ENCODE measurements at places on chromosomes 5 and 9.

- no peak for DNase-seq
Measured at GRCh38 chr5:112411903-112412302, 7.2 kb downstream of the EPB41L4A start.

- no peak for DNase-seq
Measured at GRCh38 chr5:111126896-111127295, 34.7 kb downstream of the WDR36 start.

GRCh38 chr9:134619983-134620661 is 21.5 kb upstream of the COL5A1 start:
- DNase-seq, result peak; percentile 20

DNA sequence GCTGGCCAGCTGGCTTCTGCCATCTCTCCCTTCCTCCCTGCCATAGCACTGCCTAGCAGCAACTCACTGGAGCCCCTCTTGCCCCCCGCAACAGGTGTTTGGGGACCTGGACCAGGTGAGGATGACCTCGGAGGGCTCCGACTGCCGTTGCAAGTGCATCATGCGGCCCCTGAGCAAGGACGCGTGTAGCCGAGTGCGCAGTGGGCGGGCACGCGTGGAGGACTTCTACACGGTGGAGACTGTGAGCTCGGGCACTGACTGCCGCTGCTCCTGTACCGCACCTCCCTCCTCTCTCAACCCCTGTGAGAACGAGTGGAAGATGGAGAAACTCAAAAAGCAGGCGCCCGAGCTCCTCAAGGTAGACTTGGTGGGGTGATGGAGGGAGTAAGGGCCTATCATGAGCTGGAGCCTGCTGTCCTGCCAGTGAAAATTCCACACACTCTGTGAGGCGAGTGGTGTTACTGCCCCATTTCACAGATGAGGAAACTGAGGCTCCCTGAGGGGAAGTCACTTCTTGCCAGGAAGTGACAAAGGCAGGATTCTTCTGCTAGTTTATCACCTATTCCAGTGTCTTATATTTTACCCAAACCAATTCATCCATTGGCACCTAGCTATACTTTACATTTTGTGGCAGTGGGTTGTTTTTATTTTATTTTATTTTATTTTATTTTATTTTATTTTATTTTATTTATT is 10.1 kb downstream of the OLFML2A start:
- no peak for DNase-seq

GRCh38 chr5:134275822-134276221 is 49.9 kb upstream of the PPP2CA start:
- no peak for DNase-seq

- DNase-seq, result no peak
Measured at GRCh38 chr5:128920345-128921215, 44.7 kb upstream of the SLC27A6 start.

DNA sequence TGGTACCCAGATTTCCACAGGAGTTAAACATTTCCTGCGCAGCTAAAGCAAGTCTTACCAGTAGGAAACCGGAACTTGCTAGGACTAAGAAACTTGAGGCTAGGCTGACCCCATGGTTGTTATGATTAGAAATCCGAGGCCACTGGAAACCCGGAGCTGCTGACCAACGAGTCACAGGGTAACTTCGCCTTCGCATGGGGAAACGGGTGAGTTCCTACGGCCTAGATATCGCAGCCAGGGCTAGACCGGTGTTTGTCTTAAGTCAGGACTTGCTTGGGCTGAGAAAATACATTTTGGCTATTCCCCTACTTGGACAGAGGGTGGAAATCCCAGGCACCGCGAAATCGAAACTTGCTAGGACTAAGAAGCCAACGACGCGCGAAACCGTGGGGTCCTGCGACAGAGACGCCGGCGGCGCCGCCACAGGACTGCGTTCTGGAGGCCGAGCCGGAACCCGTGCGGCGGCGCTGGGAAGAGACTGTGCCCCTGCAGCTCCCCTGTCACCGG is 1.6 kb upstream of the ANXA2R start:
- no peak for DNase-seq

DNA sequence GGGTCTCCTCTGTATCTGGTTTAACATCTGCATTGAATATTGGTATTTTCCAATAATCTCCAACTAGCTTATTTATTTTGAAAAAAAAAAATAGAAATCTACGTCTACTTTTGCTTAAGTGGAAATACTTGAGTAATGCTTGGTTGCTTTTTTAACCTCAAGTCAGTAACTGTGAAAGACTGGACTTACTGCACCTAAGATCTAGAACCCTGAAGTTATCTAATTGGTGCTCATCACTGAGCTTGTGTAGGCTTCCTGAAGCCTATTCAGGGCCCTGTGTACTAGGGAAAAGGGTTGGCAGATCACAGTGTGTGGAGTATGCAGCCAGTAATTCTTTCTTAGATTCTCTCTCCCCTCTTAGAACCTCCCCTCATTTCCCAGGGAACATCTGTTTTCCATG is 16.2 kb downstream of the SLC1A1 start:
- DNase-seq, result no peak

DNA sequence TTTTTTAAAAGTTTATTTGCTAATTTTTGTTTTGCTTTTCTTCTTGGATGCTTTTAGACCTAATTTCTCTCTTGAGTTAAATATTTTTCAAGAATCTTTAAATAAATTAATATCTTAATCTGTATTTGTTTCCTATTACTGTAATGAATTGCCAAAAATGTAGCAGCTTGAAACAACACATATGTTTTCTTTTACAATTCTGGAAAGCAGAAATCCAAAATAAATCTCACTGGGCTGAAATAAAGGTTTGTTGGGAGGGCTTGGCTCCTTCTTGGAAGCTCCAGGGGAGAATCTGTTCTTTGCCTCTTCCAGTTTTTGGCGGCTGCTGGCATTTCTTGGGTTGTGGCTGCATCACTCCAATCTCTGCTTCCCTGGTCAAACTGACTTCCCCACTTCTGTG is 658.1 kb upstream of the ARRDC3 start:
- no peak for DNase-seq

- DNase-seq, result no peak
Measured at GRCh38 chr5:115415143-115415491, 118.7 kb upstream of the CCDC112 start.

- DNase-seq, result no peak
Measured at GRCh38 chr5:14306329-14306815, 163.2 kb downstream of the TRIO start.

GRCh38 chr9:129776938-129777768 is 24.3 kb upstream of the PTGES start:
- DNase-seq, result peak; percentile 39

DNA sequence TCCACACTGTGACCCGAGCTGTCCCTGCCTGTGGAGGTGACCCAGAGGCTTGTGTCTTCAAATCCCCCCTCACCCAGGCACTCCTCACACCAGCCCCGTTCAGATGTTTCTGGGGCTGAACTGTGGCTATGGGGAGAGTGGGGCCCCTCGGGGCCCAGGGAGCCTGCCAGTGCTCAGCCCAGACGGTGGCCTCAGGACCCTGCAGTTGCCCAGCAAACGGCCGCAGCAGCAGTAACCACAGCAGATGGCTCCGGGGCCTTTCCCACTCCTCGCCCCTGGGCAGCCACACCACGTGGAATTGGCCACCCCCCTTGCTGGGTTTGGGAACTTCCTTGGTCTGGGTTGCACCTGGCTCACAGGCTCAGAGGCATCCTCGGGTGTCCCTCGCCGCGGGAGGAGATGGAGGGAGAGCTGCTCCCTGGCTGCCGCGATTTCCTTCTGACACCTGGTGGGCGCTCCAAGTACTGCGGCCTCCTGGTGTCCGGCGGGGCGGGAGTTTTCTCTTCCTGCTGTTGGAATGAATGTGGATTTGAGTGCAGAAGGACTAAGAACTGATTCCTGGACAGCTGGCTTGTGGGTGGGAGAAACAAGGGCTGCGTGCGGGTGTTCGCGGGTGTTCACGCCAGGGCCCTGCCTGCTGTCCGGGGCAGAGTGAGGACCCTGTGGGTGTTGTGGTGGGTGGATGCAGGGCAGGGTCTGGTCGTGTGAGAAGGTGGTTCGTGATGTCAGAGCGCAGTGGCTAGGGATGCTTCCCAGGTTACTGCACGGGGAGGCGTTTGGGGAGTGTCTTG is 97.5 kb downstream of the COL5A1 start:
- peak; percentile 61 for DNase-seq

GRCh38 chr5:158739951-158740757 is 359.6 kb downstream of the EBF1 start:
- no peak for DNase-seq

DNA sequence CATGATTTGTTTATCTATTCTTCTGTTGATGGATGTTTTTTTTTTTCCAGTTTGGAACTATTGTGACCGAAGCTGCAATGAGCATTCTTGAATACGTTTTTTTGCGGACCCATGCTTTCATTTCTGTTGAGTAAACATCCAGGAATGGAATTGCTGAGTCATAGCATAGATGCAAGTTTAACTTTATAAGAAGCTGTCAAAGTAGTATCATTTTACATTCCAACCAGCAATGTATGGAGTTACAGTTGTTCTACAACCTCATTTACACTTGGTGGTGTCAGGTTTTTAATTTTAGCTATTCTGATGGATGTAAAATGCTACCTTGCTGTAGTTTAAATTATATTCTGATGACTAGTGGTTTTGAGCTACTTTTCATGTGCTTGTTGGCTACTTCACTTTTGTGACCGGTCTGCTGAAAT is 49.0 kb downstream of the NPR3 start:
- no peak for DNase-seq

GRCh38 chr5:107605596-107606125 is 65.1 kb downstream of the EFNA5 start:
- no peak for DNase-seq

DNA sequence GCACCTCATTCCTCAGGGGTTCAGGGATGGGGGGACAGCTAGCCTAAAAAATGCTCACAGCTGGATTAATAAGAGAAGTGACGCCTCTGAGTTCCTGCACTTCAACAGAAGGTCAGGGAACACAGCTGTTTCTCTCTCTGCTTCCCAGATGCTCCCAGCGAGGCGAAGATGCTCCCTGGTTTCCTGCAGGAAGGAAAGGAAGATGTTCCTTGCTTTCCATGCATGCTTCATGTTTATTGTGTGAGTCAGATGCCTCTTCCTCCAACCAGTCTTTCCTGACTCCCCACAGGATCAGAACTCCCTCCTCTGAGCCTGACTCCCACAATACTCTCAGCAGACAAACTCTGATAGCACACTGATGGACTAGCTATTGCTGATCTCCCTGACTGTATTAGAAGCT is 71.9 kb downstream of the MFAP3 start:
- DNase-seq, result no peak

- DNase-seq, result no peak
Measured at GRCh38 chr5:94618029-94618492, 343 bp downstream of the KIAA0825 start.

DNA sequence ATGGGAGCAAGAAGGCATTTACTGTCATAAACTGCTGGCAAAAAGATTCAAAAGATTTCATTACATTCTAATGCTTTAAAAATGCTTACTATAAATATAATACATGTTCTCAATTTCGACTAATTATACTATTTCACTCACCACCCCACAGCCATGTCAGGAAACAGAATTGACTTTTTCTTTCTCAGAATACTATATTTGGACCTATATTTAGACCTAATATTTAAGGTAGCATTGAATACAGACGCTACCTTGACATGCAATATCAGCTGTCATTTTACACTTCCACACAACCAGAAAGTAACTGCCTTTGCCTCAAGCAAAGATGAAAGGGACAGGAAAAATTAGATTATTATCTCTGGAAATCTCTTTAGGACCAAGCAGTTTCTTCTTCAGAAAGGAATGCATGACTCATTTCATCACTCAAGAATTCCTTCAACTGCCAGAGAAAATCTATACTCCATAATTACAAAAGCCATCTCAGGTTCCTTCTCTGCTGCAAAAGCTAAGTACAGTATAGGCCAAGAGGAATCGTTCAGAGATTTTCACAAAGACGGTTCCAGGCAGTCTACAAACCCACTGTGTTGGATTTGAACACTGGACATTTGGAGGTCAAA is 11.8 kb upstream of the UBE2QL1 start:
- DNase-seq, result no peak

DNA sequence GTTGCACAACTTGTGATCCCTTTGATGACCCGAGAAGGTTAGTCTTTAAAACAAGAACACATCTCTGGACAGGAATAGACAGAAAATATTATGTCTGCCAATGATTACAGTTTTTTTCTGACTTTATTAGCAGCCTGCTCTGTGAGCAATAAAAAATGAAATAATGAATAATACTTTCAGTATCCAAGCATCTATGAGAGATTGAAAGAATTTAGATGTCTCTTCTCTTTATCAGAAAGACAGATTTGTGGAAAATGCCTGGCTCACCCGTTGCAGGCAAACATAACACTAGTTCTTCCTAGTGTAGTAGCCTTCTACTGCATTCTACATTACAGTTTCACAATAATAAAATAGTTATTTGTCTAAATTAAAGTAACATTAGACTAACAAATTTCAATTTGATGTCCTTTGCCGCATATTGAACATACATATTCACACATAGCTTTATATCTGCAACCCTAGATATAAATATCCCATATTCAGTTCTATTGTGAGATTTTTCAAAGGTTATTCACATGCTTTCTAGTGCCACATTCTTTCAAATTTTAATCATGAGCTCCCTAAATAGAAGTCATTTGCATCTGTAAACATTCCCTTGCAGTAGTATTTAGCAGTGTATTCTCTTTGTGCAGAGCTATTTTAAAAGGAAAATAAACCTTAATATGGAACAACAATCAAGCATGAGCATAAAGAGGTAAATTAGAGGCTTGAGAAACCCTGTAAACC is 267.3 kb downstream of the EFNA5 start:
- DNase-seq, result no peak

- DNase-seq, result no peak
Measured at GRCh38 chr9:133809335-133809734, 71.2 kb upstream of the SARDH start.

- DNase-seq, result no peak
Measured at GRCh38 chr5:54136516-54137440, 173.6 kb downstream of the ARL15 start.

GRCh38 chr5:132673939-132674630 is at the start of gene IL4:
Gene IL4 (plus strand): TSS chr5:132673989. CDS start chr5:132674051, 62 bp downstream.
- DNase-seq, result no peak

- DNase-seq, result no peak
Measured at GRCh38 chr5:72209147-72210115, 102.2 kb downstream of the MAP1B start.

GRCh38 chr9:93234600-93234999 is 50.7 kb downstream of the WNK2 start:
- DNase-seq, result no peak

- no peak for DNase-seq
Measured at GRCh38 chr5:125357660-125358059, 611.2 kb upstream of the ZNF608 start.

DNA sequence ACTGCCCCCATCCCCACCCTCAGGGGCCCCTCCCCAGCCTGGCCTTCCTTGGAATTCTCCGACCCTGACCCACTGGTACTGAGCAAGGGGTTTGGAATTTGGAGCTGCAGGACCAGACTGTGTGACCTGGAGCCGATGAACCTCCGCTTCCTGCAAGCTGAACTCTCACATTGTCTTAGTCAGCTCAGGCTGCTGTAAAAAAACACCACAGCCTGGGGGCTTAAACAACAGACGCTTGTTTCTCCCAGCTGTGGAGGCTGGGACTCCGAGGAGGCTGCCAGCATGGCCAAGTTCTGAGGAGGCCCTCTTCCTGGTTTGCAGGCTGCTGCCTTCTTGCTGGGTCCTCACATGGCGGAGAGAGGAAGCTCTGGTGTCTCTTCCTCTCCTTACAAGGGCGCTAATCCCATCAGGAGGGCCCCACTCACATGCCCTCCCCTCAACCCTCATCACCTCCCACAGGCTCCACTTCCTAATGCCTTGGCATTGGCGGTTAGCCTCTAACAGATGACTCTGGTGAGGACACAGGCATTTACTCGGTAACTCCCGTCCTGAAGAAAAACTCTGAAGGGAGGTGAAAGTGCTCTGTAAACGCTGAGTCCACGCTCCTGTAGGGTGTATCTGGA is 42.4 kb downstream of the C5orf15 start:
- no peak for DNase-seq

All from activated T-cell treated with anti-CD3 and anti-CD28 coated beads, Interleukin-2, amount 50 U/mL, for 24 hours (primary cell).